ENCODE measurements at places on chromosomes 5 and 9. TPM values are rescaled to one million over a fixed set of nuclear protein-coding genes. Genes with fewer than 3 reads are reported as not detected.

- DNase-seq = no peak
These were observed 5.9 kb downstream of the GDNF start for GRCh38 chr5:37833990-37834389.

Gene TXNDC8
- not detected for total RNA-seq

- no peak for DNase-seq
These were observed 40.7 kb downstream of the VCAN start for GRCh38 chr5:83512061-83512745.

GRCh38 chr9:95715868-95716435 lies 159.5 kb upstream of the ERCC6L2 start:
- DNase-seq = no peak

DNA sequence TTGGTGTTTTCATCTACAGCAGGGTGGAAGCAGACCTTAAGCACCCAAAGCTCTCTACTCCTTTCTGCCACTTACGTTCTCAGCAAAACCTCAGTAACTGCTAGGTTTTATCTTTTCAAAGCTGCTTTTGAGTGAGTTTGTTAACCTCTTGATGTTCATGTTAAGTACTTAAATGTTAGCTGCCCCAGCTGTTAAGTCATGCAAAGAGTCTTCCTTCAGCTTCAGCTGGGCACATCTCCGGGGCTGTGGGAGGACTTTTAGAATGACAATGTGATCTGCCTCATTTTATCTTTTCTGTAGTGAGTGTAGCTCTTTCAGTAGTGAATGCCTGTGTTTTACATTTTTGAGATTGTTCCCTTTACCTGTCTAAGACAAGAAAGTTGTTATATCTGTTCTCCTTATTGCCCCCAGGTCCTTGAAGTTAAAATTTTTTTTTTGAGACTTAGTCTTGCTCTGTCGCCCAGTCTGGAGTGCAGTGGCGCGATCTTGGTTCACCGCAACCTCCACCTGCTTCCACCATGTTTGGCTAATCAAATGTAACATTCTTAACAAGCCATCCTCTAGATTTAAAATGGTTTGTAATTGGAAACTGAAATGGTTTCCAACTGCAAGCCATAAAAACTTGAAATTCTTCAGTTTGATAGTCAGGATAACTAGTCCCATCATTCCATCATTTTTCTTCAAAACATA lies 19.6 kb downstream of the KDM4C start:
- DNase-seq = no peak
